Ovary (tissue), 10 donors: ENCODE measurements at places on chromosomes 5 and 9. TPM values are rescaled to one million over a fixed set of nuclear protein-coding genes. Genes with fewer than 3 reads are reported as not detected.

PCDHA2 gene
- 0.57 TPM for total RNA-seq

ENTPD8 gene
- 0.10 TPM for total RNA-seq

FOXD1 gene
- total RNA-seq: 0.10 TPM

ZNF879 gene
- 4.1 TPM for total RNA-seq

TRIM23 gene
- total RNA-seq: 21.8 TPM

FAM153A gene
- total RNA-seq: 33.8 TPM

F2RL2 gene
- not detected for total RNA-seq

PCDHB8 gene
- total RNA-seq: 2.1 TPM

NACC2 gene
- 34.0 TPM for total RNA-seq

MAMDC2 gene
- 92.3 TPM for total RNA-seq

OR1J2 gene
- not detected for total RNA-seq

CDKN2B gene
- total RNA-seq: 1.7 TPM

NSG2 gene
- not detected for total RNA-seq

SPATA9 gene
- 0.61 TPM for total RNA-seq

GRCh38 chr9:70362952-70363351, 51.5 kb downstream of the KLF9 start:
- no peak for DNase-seq

GRCh38 chr9:111783857-111784256, 10.9 kb downstream of the SHOC1 start:
- no peak for DNase-seq

DNA sequence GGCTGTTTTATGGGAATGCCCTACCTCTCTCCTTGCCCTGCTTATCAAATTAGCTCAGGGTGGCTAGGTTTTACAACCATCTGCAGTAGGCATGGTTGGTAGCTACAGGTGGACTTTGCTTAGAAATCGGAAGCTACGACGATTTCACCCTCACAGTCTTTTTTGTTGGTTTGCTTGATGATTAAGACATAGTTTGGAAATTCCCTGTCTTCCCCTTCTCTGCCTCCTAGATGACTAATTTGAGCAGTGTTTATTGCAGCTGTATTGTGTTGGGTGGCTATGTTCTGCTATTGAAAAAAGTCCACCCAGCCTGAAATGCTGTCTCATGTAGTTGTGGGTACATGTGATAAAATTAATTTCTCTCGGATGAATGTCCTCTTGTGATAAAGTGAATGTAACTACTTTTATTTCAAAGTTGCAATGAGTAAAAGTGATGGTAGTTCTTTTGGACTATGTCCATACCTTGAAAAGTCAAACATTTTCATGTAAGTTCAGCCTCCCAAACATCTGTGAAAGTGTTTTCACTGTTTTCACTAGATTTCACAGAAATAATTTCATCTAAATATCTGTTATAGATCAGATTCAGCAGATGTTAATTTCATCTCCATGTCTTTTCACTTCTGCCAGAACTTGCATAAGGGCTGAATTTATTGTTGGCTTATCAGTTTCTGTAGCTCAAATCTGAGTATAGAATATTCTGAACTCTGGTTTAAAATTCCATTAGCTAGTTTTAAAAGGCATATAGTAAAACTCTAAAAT, 37.3 kb upstream of the FYB1 start:
- DNase-seq: no peak

- peak; percentile 80 for DNase-seq
Observed at GRCh38 chr9:93962561-93963440, 7.6 kb upstream of the BARX1 start.

- DNase-seq: no peak
Observed at GRCh38 chr5:103393101-103393754, 134.7 kb downstream of the MACIR start.

- DNase-seq: no peak
Observed at GRCh38 chr5:39578887-39579497, 154.2 kb upstream of the DAB2 start.

GRCh38 chr9:108963459-108964143, 29.4 kb downstream of the ABITRAM start:
- DNase-seq: no peak

- no peak for DNase-seq
Observed at GRCh38 chr5:108560581-108560980, 178.7 kb upstream of the FBXL17 start.

DNA sequence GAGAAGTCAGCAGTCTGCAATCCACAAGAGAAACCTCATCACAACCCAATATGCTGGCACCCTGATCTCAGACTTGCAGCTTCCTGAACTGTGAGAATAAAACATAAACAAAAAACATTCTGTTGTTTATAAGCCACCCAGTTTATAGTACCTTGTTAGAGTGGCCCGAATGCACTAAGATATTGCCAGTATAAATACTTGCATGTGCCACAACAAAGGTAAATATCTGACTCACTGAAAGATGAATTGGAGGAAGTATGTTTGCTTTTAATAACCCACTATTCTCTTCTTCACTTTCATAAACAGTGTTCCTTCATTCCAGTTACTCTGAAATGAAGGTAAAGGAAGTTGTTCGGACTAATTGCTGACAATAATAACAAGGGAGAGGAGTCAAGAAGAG, 1163.4 kb upstream of the CDH6 start:
- DNase-seq: no peak

- DNase-seq: no peak
Observed at GRCh38 chr5:82349652-82350051, 71.5 kb upstream of the RPS23 start.

GRCh38 chr9:33133186-33133585, 34.0 kb downstream of the B4GALT1 start:
- DNase-seq: no peak

DNA sequence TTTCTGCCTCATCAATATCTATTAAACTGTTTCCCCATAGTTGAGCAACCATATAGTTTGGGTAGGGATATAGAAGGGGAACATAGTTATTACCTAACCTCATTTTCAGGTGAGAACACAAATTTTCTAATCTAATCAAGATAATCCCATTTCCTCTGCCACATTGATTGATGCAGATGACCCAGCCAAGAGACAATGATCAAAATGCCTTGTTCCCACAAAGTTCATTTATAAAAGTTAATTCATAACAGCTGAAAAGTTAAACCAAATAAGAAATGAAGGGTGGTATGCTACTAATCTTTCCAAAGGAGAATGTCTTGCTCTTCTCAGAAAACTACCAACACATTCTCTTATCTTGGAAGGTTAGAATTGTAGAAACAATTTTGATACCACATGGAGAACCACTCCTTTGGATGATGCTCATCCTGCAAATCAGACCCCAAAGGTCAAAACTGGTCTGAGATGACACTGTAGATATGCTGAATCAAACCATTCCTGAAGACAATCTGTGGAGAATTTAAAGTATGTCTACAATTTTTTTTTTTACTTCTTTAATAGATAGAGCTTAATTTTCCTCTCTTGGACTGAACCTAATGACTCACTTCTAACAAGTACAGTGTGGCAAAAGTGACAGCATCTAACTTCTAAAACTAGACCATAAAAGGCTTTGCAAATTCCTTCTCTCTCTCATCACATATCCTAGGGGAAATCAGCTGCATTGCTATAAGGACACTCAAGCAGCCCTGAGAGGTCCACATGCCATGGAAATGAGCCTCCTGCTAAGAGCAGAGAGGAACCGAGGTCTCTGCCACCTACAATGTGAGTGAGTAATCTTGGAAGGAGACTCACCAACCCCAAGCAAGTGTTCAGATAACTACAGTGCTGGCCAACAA, 586.7 kb upstream of the TUSC1 start:
- no peak for DNase-seq

DNA sequence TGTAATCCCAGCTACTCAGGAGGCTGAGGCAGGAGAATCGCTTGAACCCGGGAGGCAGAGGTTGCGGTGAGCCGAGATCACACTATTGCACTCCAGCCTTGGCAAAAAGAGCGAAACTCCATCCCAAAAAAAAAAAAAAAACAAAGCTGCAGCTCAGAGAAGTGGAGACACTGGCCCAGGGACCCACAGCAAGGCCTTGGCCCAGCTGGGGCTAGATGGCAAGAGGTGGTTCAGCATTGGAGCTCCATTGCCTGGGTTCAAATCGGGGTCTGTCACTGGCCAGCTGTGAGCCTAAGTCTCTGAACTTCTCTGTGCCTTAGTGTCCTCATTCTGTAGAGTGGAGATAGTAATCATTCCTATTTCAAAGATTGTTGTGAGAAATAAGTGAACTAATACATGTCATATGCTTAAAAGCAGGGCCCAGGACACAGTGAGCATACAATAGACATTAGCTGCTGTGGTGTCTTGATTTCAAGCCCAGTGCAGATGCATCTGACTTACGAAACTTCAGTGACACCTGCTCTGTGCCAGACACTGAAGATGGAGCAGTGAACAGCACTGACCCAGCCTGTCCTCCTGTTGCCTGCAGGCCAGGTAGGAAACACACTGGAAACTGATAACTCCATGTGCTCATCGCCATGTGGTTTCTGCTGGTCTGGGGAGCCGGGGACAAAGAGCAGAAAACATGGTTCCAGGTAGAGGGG, 127.7 kb downstream of the C9orf50 start:
- DNase-seq: no peak

GRCh38 chr9:89304834-89305188, 6.2 kb upstream of the CKS2 start:
- no peak for DNase-seq

DNA sequence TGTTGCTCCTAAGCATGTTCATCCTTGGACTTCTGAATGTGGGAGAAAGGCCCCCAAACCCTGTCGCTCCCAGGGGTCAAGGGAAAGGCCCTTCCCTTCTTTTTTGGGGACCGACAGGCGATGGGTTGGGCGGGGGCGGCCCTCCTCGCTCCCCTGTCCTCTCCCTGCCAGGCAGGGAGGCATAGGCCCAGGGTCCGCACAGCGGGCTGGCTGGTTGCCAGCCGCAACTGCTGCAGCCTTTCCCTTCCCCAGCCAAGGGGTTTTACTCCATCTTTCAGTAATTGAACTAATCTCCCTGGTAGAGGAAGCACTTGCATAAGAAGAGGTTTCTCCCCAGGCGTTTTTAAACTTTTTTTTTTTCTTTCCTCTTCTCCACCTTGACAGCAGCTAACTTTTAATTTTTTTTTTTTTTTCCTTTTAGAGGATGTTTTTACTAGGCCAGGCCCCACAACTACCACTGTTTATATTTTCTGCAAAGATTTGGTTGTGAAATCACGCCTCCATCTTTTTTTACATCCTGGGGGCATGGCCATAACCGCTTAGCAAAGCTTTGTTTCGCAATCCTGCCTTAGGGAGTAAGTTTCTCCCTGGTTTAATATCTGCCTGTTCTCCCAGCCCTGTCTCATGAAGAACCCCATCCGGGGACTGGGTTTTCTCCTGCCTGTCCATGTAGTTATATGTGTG, 216.9 kb upstream of the ZNF608 start:
- no peak for DNase-seq

DNA sequence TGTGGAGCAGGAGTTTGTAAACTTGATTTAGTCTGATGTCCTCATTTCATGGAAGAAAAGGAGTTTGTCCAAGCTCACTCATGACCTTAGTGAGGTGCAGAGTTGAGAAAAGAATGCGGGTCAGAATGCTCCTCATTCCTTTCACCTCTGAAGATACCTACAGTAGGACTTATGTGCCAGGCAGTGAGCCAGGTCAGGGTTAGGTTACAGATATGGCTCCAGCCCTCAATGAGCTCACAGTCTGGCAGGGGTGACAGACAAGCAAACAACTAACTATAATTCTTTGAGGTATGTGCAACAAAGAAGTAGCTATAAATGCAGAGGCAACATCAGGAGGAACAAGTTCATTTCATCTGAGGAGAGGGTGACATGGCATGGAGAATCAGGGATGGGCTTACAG, 102.5 kb downstream of the SPATA31D1 start:
- no peak for DNase-seq

DNA sequence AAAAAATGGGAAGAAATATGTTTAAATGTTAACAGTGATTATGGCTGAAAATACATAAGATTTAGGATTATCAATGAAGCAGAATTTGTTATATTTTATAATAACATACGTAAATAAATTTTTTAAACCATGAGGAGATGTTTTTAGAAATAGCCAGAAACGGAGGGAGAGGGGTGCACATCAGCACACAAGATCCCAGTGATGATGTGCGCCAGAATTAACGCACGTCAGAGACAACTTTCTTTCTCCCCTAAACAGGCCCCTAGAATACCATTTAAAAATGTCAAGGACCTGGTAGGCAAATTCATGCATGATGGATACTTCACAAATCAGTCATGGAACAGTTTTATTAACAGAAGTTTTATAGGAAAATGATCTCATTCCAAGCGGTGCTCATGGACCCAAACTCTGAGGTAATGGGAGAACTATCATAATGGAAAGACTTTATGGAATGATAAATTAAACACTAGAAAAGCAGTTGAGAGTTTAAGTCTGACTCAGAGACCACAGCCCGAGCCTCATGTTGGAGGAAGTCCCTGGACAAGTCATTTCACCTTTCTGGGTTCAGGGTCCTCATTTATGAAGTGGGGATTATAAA, 258.9 kb upstream of the GAS1 start:
- no peak for DNase-seq

GRCh38 chr5:54645882-54646355, 128.4 kb downstream of the SNX18 start:
- DNase-seq: peak; percentile 36

DNA sequence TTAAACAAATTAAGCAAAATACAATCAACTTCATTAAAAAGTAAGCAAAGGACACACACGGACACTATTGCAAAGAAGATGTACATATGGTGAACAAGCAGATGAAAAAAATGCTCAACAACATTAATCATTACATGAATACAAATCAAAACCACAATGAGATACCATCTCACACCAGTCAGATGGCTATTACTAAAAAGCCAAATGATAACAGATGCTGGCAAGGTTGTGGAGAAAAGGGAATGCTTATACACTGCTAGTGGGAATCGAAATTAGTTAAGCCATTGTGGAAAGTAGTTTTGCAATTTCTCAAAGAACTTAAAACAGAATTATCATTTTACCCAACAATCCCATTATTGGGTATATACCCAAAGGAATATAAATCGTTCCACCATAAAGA, 636.2 kb upstream of the ST8SIA4 start:
- DNase-seq: no peak

GRCh38 chr5:88698290-88698689, 184.7 kb downstream of the MEF2C start:
- DNase-seq: no peak

GRCh38 chr5:83404182-83404716, 67.3 kb upstream of the VCAN start:
- no peak for DNase-seq

GRCh38 chr9:129270205-129270604, 92.1 kb upstream of the IER5L start:
- DNase-seq: no peak

DNA sequence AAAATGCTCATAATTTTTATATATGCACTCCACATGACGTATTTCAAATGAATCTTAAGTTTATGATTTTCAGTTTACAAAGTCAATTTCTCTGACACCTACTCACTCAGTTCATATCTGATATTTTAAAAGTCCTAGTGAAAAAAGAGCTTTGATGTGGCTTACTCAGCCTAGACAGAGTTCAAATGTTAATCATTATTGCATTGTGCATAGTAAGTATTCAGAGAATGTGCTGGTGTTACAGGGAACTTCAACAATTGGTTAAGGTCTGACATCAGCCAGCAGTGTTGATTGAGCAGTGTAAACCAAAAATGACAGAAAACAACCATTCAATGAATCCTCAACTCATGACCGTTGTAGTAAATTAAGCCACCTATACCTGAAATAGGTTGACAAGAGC, 147.2 kb upstream of the LHFPL2 start:
- no peak for DNase-seq

- DNase-seq: no peak
Observed at GRCh38 chr9:134616341-134616740, 25.3 kb upstream of the COL5A1 start.
